ENCODE measurements at places on chromosomes 7 and 10.

DNA sequence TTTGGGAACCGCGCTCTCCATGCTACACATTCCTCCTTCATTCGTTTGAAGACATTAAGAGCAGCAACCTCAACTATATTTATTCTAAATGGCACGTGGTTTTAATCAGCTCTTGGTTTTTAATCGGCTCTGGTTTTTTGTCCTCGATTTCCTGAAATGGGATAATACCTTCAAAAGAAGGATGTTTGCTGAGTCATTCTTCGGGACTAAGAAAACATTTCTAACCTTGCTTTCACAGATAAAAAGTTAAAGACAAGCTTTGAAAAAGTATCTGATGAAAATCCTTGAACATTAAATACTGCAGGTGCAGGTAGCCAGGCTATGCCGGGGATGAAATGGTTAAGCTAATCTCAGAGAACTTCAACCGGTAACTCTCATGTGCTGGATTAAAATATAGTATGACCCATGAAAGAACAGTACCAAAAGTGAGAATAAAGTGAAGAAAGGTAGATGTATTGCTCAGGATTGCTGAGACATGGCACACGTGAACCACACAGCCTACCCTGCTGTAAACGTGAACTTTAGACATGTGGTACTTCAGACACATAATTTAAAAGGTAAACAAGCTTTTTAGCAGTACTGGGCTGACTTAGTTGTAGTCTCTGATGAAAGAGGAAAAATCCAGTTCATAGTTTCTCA lies 89.1 kb downstream of the PTPRN2 start:
- no peak for DNase-seq

- no peak for DNase-seq
Measured at GRCh38 chr10:121288011-121288410, 310.2 kb downstream of the FGFR2 start.

DNA sequence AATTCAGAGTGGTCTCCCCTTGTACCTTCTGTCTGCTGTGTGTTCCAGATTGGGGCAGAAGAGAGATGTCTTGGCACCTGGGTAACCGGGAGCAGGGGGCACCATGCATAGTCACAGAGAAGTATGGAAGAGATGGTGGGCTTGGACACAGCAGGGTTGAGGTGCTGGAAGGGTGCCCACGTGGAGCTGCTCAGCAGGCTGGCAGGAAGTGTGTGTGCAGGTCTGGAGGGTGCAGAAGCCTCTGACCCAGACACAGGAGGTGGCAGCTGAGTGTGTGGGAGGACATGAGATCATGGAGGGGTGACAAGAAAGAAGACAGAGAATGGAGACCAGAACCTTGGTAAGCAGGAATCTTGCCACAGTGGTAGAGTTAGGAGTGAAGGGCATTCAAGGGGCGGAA lies 42.3 kb upstream of the DUSP5 start:
- DNase-seq, result no peak

- no peak for DNase-seq
Measured at GRCh38 chr7:43395351-43395750, 187.6 kb upstream of the STK17A start.

- DNase-seq, result no peak
Measured at GRCh38 chr10:51700228-51700817, 928 bp upstream of the CSTF2T start.
